ENCODE measurements at places on chromosomes 12 and 14.

GRCh38 chr14:95097385-95097784 is 59.9 kb downstream of the DICER1 start:
- DNase-seq: no peak

- no peak for DNase-seq
These were observed 58.0 kb downstream of the RASSF8 start for GRCh38 chr12:26016516-26016915.

GRCh38 chr12:57248934-57249742 is 1.8 kb downstream of the STAC3 start:
- no peak for DNase-seq

DNA sequence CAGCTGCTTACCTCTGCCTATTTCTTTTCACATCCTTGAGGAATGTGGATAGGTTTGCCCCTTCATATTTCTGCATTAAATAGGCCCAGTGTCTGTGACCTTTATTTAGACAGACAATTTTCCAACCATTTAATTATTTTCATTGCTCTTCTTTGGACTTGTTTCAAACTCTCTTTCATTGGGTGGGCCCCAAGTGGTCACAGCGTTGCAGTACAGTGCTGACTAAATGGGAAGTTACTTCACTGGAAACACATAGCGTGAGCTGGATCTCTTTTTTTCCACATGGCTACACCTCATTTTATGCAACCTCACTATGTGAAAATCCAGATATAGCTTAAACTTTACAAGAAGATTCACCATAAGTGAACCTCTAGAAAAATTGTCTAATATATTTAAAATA is 438.9 kb downstream of the ADAMTS20 start:
- DNase-seq: no peak

DNA sequence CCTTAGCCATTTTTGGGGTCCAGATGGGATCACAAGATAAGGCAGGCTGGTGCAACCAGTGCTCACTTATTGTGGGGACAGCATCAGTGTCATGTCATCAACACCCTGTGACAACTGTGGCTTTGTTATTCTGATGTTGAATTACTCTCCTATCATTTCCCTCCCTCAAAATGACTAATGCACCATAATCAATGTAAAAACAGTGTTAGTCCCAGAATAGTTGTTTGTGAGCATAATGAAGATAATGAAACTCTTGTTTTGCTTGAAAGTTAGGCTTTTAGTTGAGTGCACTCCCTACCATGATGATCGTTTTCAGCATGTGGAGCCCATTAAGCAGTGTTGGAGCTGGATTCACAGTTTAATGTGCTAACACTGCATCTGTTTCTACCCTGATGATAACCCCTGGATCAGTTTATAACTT is 151.4 kb downstream of the TMTC2 start:
- DNase-seq: no peak

DNA sequence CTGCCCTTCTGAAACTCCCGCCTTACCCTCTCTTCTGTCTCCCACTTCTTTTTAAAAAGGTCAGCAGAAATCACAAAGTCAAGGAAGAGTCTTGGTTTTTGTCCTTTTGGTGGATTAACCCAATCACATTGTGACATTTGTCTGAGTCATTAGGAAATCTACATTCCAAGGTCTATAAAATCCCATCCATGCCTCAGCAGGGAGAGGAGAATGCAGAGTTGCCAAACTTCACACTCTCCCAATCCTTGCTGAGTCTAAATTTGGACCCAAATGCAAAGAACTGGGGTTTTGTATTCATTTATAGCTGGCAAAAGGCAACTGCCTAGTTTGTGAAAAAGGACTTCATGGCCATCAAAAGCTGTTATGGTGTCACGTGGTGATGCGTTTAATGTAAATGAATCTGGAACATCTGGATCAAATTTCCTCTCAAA is 67.9 kb downstream of the TMEM30B start:
- no peak for DNase-seq

DNA sequence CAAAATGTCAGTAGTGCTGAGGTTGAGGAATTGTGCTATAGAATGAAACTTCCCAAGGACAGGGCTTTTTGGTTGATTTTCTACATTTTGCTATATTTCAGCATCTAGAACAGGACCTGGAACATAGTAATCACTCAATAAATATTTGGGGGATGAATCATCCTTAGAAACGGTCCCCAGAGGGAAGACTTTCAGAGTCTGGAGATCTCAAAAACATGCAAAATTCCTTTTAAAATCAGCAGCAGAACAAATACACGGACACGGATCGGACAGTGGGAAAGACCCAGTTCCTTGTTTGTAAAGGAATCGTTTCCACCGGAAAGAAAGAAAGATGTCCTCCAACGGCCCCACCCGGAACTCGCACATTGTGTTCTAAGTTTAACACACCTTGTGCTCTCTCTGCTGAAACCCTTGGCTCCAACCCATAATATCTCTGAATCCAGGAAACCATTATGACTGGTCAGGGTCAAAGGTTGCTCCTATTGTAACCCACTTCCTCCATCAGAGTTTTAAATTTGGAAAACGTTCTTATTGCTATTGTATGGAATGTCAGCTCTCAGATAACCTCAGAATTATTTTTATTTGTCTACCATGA is 617.2 kb downstream of the MED13L start:
- no peak for DNase-seq

GRCh38 chr14:64646103-64646502 is 58.1 kb upstream of the PLEKHG3 start:
- no peak for DNase-seq

DNA sequence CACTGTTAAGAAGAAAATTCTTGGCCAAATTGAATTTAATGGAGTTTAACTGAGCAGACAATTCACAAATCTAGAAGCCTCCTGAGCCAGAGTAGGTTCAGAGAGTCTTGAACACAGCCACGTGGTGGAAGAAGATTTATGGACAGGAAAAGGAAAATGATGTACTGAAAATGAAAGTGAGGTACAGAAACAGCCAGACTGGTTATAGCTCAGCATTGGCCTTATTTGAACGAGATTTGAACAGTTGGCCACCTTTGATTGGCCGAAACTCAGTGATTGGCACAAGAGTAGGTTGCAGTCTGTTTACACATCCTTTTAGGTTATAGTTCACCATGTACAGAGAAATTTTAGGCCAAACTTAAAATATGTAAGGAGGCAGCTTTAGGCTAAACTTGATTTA is 9.9 kb downstream of the OAS2 start:
- DNase-seq: no peak

DNA sequence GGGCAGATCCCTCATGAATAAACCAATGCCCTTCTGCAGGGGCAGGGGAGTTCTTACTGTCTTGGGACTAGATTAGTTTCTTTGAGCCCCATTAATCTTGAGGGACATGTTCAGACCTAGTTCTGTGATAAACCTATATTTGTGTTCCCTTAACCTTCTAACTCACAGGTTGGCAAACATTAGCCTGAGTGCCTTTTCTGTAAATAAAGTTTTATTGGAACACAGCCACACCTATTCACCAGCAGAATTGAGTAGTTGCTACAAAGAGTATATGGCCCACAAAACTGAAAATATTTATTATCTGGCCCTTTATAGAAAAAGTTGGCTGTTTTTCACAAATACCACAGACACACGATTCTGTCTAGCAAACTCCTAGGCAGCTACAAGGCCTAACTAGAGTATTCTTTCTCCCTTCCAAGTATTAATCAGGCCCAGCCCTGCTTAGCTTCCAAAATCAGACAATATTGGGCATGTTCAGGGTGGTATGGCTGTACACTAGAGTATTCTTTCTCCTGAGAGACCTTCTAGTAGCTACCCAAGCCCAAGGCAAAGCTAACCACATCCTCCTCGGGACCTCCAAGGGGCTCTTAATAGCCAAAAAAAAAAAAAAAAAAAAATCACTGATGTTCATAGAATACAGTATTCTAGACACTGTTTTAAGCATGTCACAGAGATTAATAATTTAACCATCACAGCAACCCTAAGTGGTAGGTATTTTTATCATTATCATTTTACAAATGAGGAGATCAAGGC is 199.3 kb upstream of the PWP1 start:
- DNase-seq: no peak

DNA sequence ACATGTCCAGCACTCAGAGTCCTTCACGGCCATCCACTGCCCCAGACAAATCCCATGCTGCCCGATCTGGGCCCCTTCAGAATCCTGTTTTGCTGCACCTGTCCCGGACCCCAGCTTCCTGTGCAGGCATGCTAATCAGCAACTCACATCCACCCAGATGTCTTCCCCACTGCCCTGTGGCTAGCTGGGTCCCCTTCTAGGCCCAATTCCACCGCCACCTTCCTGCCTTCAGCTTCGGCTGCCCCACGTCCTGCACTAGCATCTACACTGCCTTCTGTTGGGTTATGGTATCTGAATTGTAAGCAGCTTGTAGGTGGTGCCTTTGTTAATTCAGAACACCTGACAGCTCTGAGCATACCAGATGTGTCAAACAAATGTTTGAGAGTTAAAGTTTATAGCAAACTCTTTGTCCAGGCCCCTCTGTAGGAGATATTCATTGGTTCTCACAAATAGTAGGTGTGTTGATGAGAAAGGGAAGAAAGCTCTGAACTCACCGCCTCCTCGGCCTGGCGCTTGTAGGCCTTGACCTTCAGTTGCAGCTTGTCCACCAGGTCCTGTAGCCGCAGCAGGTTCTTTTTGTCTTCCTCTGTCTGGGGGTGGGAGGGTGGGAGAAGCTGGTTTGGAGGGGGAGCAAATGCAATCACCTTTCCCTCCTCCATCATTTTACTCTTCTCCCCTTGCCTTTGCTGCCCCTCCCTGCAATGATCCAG is 6.0 kb downstream of the CMTM5 start:
- no peak for DNase-seq

GRCh38 chr12:13375583-13376345 is 179.2 kb downstream of the EMP1 start:
- DNase-seq: no peak

GRCh38 chr12:47987411-47988072 is 16.7 kb downstream of the COL2A1 start:
- DNase-seq: no peak

DNA sequence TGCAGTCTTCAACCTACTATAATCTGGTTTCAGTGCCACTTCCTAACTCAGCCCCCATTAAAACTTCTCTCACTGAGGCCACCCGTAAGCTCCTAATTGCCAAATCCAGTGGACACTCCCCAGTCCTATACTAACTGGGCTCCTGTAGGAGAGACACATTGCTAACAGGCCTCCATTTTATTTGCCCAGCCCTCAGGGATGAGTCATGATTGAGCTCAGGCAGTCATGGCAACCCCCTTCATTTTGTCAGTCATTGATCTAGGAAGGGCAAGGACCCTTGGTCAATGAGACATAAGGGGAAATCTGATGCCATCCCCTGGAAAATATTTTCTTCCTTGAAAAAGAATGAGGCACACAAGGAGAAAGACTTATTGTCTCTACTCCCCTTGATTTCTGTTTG is 70.1 kb upstream of the HIF1A start:
- no peak for DNase-seq
